ENCODE measurements at places on chromosomes 16 and 17.
A peak's percentile ranks its signal among the peaks of the same experiment; 100 is the strongest.

- DNase-seq = no peak
These were observed 15.1 kb upstream of the SLC52A1 start for GRCh38 chr17:5050278-5050677.

GRCh38 chr16:47016700-47017133 is 43.2 kb upstream of the DNAJA2 start:
- peak; percentile 11 for DNase-seq

- no peak for DNase-seq
These were observed 441.6 kb upstream of the SALL1 start for GRCh38 chr16:51592535-51593300.

DNA sequence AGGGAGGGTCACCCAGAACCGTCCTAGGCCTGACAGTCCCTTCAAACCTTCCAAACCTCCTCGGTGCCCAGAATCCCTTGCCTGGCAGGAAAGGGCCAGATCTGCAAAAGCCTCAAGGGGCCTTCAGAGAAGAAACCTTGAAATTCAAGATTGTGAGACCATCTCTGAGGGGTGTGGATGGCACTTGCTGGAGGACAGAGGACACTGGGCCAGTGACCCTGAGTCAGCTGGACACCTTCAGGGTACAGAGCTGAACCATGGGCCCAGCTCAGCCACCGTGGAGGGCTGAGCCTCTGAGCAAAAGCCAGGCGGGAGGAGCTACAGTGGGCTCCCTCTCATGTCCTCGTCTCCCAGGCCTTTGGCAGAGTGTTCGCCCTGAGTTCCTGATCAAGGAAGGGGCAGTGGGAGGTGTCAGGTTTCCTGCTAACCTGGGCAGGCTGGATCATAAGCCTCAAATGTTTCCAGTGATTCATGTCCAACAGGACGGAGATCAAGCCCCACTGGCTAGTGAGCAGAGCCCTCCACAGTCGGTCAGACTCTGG is 3.0 kb downstream of the PDILT start:
- DNase-seq = no peak

DNA sequence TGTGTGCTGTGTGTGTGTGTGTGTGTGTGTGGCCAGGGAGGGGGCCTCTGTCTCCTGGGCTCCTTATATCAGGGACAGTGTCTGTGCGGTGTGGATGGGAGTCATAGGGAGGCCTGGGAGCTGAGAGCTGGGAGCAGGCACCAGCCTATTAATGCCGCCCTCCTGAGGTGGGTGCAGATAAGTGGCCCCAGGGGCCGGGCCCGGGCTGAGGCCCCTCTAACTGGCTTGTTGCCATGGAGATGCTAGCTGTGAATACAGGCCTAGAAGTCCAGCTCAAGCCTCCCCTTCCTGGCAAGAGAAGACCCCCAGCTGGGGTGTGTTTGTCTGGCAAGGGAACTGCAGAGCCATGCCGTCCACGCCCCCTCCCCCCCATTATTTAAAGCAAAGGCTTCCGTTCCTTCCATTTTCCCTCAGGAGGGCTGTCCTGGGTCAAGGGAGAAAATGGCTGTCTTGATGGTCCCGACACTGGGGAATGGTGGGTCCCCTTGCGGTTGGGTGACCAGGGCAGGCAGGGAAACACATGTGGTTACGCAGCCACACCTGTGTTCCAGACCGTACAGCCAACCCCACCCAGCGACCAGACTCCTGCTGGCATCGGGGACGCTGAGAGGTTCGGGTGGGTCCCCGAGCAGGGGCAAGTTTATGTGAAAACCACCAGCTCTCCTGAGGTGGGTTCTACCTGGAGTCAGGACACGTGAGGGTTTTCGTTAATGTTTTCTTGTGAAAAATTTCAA is 141.1 kb downstream of the MRM1 start:
- no peak for DNase-seq

GRCh38 chr17:39236450-39236927 is 10.7 kb upstream of the STAC2 start:
- DNase-seq = no peak

DNA sequence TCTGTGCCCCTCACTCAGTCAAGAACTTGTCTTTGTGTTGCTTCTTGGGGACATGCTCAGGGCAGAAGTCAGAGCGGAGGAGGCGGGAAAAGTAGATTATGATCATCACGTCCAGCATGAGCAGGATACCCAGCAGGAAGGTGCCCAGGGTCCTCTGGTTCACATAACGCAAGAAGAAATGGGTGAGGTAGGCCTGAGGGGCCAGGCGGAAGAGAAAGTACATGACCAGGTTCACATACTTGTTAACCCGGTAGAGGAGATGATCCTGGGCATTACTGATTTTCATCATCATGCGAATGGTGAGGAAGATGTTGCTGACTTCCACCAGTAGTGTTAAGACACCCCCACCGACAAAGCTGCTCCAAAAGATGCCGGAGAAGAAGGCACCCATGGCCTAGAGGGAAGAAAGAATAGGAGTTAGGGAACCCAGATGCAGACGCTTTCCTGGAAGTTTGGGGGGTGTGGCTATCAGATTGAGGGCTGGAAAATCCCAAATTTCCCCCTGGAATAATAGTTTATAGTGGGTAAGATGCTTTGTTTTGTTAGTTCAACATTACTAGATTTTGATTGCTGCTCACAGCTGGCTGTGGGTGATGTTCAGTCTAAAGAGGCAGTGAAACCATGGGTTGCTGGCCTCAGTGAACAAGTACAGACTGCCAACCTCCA is 1.4 kb downstream of the TLCD1 start:
- no peak for DNase-seq

GRCh38 chr16:77304134-77304533 is 104.9 kb downstream of the SYCE1L start:
- DNase-seq = no peak
